ENCODE measurements at places on chromosomes 7 and 10.
A peak's percentile ranks its signal among the peaks of the same experiment; 100 is the strongest.

DNA sequence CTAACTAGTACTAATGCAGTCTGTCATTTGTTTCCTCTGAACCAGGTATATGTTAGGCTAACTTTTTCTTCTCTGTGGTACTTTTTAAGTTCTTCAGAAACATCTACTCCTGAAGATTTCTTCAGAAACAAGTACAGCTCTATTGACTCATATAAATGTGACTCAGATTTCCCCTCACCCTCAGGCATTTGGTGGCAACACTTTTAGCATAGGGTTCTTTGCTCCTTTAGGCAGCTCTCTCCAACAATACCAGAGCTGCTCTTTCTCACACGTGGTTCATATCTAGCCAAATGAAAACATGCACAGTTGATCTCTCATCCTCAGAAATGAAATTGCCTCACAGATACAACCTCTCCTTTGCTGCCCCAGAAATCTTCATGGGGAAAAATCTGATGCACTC, 939.8 kb downstream of the SORCS1 start:
- no peak for DNase-seq

DNA sequence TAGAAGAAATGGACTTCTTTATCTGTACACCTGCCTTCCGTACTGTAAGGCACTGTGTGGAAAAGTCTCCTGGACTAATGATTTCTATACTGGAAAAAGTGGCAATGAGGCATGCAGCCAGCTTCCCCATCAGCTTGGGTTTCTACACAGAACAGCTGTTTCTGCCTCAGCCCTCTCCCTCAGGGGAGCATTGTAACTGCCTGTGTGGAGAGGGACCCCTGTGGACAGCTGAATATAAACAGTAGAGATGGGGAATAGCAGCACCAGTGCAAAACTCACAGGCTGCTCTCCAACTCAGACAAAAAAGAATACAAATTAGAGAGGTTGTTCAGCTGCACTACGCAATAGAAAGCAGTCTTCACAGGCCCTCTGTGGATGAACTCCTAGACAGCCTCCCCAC, 451.3 kb upstream of the MBL2 start:
- DNase-seq, result no peak

DNA sequence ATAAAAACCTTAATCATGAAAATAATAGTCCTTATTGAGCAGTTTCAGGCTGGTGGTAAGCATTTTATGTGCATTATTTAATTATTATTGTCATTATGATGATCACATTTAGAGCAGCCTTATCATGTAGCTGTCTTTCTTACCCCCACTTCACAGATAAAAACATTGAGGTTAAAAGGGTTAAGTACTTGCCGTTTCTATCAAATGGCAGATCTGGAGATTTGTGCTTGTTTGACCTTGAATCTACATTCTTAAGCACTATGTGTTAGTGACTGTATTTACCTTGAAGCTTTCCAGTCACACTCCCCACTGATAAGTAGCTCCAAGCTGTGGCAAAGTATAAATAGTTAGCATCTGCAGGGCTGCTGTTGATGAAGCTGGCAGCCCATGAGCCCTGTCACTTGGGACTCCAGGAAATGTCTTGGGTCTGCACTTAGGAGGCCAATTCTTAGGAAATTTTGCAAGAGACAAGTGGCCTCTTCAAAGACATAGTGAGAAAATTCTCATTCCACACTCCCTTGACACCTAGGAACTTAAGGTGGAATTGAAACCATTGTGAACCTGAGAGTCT, 116.8 kb upstream of the AGR3 start:
- no peak for DNase-seq

DNA sequence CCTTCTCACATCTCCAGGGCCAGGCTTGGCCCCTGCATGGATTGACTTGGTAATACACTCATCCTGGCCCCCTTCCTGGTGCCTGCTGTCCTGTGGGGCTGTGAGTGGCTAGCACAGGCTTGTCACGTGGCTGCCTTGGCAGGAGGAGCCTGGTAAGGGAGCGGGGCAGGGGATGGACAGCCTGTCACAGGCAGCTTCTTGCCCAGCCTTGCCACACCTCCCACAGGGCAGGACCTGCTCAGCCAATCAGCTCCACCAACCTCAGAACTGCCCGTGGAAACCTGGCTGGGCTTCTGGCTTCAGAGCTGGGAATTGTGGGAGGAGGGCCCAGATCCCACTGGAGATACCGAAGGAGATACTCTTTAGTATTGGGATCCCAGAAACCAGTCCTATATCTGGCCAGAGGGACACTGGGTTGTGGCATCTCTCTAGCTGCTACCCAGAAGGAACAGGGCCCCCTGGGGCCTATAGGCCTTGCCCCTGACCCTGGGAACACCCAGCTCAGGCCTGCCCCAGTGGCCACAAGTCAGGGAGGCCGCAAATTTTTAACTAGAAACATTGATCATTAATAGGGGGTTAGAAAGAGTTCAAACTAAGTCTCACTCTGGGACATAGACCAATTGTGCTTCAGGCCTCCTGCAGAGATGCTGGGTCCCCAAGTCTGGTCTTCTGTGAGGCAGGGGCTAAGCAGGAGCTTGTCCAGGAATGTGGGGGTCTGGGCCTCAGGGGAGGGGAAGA, at the start of gene HOGA1:
Gene HOGA1 (plus strand): TSS at position 330 of the 738 bp plus-strand sequence. CDS start 315 bp downstream, at position 645.
- DNase-seq, result no peak

DNA sequence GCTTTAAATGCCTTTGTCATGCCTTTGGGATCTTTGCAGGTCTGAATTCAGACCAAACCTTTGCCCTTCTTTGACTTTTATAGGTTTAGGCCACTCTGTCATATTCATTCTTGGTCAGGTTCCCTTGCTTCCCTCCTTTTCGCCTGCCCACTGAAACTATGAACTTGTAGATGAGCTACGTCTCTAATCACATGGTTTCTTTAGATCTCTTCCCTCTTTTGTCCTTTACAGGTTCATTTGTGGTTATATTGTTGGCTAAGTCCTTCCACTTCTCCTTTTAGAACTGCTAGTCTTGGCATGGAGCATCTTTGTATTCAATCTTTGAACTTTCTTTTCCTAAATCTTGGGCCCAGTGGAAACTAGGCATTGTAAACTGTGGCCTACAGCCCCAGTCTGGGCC, 104.0 kb upstream of the ZEB1 start:
- DNase-seq, result no peak

GRCh38 chr7:47266799-47267198, 315.1 kb downstream of the TNS3 start:
- DNase-seq, result no peak

DNA sequence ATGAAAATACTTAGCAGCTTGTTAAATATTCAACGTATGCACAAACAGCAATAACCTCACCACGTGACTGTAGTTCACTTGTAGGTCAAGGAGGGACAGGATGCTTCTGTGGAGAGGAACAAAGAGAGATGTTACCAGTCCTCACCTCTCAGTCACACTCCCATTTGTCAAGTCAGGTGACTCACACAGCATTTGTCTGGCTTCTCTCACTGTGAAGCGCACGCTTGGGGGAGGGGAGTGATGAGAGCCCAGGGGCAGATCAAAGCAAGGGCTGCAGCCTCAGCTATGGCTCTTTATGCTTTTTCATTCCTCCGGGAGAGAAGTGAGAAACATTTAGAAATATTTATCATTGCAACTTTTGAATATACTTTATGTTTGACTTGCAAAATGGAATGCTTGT, 2.9 kb upstream of the RBM20 start:
- DNase-seq, result peak; percentile 43

DNA sequence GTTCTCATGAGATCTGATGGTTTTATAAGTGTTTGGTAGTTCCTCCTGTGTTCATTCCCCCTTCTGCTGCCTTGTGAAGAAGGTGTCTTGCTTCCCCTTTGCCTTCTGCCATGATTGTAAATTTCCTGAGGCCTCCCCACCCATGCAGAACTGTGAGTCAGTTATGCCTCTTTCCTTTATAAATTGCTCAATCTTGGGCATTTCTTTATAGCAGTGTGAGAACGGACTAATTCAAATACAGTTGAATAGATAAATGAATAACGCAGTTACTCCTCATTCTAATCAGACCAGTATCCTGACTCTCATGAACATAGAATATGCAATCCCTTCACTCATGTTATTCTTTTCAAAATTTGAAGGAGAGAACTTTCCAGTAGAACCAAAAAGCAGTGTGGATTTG, 375.0 kb upstream of the FZD8 start:
- no peak for DNase-seq

- DNase-seq, result no peak
Measured at GRCh38 chr10:86391236-86391840, 24.7 kb upstream of the GRID1 start.

GRCh38 chr10:113179265-113179664, 229.2 kb downstream of the TCF7L2 start:
- DNase-seq, result no peak

DNA sequence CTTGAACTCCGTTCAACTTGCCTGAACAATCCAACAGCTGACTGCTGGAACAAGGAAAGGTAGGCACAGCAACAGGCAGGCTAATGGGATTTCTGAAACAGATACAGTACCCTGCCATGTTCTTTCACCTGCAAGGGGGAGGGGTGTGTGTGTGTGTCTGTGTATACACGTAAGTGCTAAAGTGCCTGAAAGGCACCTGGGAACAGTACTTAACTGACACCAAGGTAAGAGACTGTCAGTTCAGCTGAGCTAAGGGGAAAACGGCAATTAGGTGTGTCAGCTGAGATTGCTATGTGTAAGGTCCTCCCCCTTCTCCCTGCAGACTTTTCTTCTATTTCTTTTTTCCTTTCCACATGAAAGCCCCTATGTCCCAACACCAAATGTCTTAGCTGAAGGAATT, 27.0 kb downstream of the NAMPT start:
- no peak for DNase-seq

DNA sequence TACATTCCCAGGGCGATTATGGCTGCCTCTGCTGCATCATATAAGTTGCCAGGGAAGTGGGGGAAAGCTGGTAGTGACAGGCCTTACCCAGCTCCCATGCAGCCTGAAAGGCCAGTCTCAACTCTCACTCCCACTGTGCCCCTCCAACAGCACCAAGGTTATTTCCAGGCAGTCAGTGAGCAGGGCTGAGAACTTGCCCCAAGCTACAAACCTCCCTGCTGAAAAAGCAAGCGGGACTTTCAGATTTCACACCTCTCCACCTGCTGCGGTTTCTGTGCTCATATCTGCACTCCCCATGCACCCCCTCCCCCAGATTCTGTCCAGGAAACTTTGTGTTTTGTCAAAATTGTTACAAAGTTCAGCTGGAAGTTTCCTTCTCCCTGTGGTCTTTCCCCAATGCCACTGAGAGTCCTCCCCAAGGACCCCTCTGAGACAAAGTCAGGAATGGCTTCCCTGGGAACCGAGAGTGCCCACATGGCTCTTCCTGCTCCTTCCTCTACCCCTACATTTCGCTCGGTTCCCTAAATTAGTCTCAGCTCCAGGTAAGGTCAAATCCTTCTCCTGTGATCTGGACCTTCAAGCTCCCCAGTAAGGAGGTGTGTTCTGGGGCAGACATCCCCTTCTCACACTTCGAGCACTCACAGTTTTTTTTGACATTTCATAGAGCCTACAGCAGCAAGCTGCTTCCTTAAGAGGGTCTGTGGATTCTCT, 25.3 kb upstream of the WNT2 start:
- DNase-seq, result no peak

DNA sequence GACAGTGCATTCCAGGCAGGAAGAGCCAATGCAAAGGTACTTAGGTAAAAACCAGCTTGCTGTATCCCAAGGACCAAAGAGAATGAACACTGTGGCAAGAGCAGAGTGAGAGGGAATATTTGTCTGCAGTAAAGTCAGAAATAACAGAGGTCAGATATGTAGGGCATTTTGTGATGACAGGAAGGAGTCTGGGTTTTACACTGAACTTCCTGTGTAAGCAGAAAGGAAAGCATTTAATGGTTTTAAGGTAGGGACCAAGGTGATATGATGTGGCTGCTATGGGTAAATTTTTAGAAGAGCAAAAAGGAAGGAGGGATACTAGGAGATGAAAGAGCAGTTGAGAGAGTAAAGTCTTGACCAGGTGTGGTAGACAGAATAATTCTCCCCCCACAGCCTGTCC, 10.1 kb downstream of the ABCB1 start:
- DNase-seq, result no peak

- DNase-seq, result no peak
Measured at GRCh38 chr7:10225275-10225674, 748.4 kb upstream of the PHF14 start.

DNA sequence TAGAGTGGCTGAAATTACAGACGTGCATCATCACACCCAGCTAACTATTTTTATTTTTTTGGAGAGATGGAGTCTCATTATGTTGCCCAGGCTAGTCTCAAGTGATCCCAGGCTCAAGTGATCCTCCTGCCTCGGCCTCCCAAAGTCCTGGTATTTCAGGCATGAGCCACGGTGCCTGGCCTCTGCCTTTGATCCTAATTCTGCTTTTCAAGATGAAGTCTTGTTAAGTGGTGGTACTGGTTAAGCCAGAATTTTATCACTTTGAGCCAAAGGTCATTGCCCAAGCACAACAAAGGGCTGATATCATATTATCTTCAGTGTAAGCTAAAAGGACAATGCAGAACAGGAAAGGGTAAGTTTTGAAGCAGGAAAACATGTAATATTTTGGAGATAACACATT, 64.2 kb downstream of the MYOF start:
- no peak for DNase-seq

Data from stimulated activated CD4-positive, alpha-beta T cell treated with anti-CD3 and anti-CD28 coated beads, Interleukin-4, amount 100 ng/mL, for 4 hours (primary cell).